ENCODE measurements at places on chromosomes 16 and 17.

GRCh38 chr16:9904526-9904925 lies 277.7 kb downstream of the GRIN2A start:
- DNase-seq, result no peak

DNA sequence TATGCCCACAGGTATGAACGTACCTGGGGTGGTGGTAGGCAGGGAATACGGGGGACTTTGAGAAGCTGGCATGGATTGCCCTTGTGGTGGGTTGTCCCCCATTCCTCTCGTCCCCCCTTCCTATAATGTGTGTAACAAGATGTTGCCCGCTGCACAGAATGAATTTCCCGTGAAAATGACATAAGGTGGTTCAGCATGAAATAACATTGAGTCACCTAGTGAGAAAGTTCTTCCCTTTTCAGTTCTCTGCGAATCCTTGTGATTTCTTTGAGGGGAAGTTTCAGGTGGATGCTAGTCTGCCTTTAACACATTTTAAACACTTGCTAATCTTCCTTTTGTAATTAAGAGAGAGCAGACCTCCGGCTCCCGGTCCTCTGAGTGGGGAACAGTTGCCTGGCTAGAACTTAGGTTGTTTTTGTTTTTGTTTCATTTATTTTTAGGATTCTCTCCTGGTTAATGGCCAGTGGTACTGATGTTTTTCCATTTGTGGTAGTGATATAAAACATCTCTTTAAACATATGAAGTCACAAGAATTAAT lies 58.9 kb downstream of the RAP1GAP2 start:
- DNase-seq, result no peak

DNA sequence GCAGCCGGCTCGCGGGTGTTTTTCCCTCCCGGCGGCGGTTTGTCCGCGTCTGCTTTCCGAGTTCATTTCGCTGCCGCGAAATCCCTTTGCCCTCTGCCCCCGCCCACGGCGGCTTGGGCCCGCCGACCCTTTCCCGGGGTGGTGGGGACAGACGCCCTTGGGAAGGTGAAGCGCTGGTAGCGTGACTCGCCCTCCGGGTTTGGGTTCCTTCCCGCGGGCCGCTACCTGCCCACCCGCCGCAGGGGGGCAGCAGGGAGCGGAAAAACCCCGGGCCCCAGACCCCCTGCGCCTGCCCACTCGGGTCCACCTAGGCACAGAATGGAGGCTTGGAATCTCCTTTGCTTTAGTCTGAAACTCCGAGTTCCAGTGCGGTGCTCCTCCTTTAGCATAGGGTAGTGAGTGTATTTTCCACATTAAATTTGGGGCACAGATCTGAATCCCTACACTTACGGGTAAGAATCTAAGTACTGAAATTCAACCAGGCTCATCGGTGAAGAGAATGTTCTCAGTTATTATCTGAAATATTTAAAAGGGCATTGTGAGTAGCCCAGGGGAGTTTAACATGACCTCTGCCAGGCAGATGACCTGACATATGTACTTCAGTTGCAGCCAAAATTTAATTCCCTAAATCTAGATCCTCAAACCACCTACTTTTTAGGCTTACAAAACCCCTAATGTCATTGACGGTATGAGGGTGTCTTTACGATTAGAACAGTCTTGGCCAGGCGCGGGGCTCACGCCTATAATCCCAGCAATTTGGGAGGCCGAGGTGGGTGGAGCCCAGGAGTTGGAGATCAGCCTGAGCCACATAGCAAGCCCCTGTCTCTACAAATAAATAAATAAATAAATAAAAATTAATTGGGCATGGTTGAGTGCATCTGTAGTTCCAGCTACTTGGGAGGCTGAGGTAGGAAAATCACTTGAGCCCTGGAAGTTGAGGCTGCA lies 1.0 kb downstream of the NME2 start:
- peak; percentile 82 for DNase-seq

- no peak for DNase-seq
Observed at GRCh38 chr16:48153774-48154173, 2.0 kb downstream of the ABCC12 start.

DNA sequence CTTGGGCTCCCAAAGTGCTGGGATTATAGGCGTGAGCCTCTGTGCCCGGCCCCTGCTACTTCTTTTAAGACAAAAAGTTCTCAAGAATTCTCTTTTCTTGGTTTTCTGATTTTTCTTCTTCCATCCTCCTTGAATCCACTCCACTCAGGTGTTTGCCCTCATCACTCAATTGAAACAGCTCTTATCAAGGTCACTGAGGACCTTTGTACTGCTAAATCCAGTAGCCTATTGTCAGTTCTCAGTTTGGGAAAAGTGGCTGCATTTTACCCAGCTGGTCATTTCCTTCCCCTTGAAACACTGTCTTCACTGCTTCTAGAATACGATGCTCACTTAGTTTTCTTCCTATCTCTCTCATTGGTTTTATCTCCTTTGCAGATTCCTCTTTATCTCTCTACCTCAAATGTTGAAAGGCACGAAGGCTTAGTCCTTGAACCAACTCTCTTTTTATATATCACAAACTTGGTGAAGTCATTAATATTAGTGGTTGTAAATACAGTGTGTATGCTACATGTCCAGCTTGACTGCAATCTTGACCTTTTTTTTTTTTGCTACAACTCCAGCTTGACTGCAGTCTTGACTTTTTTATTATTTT lies 29.8 kb downstream of the ZNRF1 start:
- no peak for DNase-seq

All from stimulated activated CD4-positive, alpha-beta T cell treated with anti-CD3 and anti-CD28 coated beads, Interleukin-15, amount 100 ng/mL, for 24 hours (primary cell).